ENCODE measurements at places on chromosomes 1 and 21. TPM values are rescaled to one million over a fixed set of nuclear protein-coding genes. Genes with fewer than 3 reads are reported as not detected.
A peak's percentile ranks its signal among the peaks of the same experiment; 100 is the strongest.

C1orf53 gene
- total RNA-seq, result 8.4 TPM

RSRP1 gene
- total RNA-seq, result 123 TPM

ELF3 gene
- 400 TPM for total RNA-seq

OMA1 gene
- total RNA-seq, result 42.6 TPM

S100A8 gene
- 60.9 TPM for total RNA-seq

ST6GALNAC3 gene
- total RNA-seq, result 15.8 TPM

TPTE gene
- not detected for total RNA-seq

G0S2 gene
- total RNA-seq, result 15.5 TPM

PIK3R3 gene
- 44.2 TPM for total RNA-seq

TEX35 gene
- total RNA-seq, result not detected

GNG5 gene
- 87.9 TPM for total RNA-seq

OPTC gene
- total RNA-seq, result not detected

C8A gene
- total RNA-seq, result 0.09 TPM

DMBX1 gene
- total RNA-seq, result not detected

ZNF593 gene
- total RNA-seq, result 22.4 TPM

GRCh38 chr1:176884911-176885310 lies 279.6 kb downstream of the ASTN1 start:
- no peak for DNase-seq

- no peak for DNase-seq
Measured at GRCh38 chr1:83901547-83902155, 97.3 kb downstream of the TTLL7 start.

- DNase-seq, result no peak
Measured at GRCh38 chr1:221411283-221411682, 330.6 kb downstream of the DUSP10 start.

GRCh38 chr1:223678841-223679240 lies 13.3 kb upstream of the CAPN8 start:
- DNase-seq, result no peak

DNA sequence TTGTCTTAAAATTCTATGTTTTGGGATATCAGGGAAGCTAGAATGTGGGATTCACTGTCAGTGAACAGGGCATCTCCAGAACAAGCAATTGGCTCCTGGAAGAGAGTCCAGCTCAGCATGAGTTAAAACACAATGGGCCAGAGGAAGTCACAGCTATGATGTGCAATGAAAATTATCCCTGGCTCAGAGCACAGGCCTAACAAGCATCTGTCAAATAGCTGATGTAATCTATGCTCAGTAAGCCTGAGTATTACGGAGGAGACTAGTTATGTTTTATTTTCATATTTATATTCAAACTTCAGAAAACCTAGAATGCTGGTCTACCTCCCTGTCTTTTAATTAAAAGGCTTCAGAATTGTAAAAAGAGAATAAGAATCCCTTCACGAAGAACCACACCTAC lies 41.6 kb downstream of the PARP1 start:
- DNase-seq, result no peak

- no peak for DNase-seq
Measured at GRCh38 chr1:60103186-60103585, 29.6 kb upstream of the C1orf87 start.

- no peak for DNase-seq
Measured at GRCh38 chr1:237953238-237953637, 62.5 kb upstream of the ZP4 start.

DNA sequence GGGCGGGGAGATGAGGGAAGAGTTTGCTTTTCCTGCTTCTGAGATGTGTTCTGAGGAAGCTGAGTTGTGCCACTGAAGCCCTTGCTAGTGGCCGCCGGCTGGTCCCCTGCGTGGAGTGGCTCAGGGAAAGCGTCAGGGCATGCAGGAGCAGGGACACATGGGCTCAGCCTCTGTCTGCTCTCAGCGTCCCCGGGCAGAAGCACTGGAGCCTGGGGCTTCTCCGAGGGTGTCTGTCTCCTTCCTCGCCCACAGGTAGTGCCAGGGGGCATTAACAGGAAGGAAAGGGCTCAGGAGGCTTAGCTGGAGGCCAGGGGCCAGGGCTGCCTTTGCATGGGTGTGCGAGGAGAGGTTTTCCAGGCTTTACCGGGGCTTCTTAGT lies 7.3 kb downstream of the PRDM16 start:
- DNase-seq, result no peak

- DNase-seq, result no peak
Measured at GRCh38 chr1:53732912-53733317, 6.0 kb downstream of the GLIS1 start.

DNA sequence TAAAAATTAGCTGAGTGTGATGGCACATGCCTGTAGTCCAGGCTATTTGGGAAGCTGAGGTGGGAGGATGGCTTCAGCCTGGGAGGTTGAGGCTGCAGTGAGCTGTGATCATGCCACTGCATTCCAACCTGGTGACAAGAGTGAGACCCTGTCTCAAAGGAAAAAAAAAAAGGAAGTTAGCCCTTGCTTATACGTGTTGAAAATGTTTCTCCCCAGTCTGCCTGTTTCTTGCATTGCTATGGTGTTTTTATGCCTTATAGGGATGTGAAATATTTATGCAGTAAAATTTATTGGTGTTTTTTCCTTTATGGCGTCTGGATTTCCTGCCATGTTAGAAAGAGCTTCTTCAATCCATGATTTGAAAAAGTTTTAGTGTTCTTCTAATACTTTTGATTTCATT lies 3.6 kb upstream of the RERE start:
- DNase-seq, result no peak

DNA sequence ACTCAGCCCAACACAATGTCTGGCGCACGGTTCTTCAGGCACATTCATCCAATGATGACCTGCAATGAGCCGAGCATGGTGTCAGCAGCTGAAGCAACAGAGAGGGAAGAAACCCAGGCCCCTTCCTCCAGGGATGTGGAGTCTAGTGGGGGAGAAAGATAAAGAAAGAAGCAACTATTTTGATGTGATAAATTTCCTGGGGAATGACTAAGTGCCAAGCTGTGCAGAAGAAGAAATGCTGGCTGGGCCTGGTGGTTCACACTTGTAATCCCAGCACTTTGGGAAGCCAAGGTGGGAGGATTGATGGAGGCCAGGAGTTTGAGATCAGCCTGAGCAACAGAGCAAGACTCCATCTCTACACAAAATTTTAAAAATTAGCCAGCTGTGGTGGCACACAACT lies 561.8 kb downstream of the KIF26B start:
- DNase-seq, result no peak

DNA sequence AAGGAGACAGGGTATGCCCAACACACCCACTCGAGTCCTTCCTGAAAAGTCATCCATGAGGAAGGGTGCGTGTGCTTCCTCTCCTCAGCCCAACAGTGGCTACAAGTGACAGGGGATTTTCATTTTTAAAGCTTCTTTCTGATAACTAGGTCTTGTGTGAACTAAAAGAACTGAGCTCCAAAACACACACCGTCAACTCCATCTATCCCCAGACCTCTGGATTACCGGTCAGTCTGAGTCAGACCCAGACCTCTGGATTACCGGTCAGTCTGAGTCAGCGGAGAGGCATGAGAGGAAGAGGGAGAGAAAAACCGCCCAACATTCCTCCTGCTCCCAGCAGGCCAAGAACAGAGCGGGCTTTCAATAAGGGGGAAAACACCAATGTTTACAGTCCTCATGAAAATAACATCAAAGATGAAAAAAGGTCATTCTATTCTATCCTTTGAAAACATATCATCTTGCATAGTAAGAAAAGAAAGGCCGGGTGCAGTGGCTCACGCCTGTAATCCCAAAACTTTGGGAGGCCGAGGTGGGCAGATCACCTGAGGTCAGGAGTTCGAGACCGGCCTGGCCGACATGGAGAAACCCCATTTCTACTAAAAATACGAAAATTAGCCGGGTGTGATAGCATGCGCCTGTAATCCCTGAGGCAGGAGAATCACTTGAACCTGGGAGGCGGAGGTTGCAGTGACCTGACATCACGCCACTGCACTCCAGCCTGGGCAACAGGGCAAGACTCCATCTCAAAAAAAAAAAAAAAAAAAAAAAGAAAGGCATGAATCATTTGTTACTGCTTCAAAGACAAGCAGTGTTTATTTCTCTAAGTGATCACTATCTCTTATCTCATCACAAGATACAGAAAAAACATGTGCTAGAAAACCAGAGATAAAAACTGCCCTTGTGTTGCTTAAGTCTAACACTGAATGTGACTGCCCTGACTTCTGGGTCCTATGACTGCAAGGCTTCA lies 3.4 kb downstream of the PTTG1IP start:
- no peak for DNase-seq

GRCh38 chr1:21491488-21492355 lies 17.5 kb upstream of the ALPL start:
- DNase-seq, result no peak

DNA sequence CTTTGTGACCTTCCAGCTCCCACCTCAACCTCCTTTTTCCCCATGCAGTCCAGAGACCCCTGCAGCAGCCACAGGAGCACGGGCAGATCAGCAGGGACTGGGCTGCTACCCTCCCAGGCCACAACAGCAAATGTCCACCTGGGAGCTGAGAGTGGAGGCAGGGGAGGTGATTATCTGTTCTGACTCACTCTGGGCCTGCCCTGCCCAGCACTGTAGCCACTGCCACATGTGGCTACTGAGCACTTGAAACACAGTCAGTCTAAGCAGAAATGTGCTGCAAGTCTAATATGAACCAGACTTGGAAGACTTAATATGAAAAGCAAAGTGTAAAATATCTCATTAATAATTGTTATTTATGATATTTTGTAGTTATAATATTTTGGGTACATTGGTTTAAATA lies 148.9 kb upstream of the VANGL1 start:
- no peak for DNase-seq

- DNase-seq, result no peak
Measured at GRCh38 chr21:43908167-43908566, 43.1 kb downstream of the AGPAT3 start.

DNA sequence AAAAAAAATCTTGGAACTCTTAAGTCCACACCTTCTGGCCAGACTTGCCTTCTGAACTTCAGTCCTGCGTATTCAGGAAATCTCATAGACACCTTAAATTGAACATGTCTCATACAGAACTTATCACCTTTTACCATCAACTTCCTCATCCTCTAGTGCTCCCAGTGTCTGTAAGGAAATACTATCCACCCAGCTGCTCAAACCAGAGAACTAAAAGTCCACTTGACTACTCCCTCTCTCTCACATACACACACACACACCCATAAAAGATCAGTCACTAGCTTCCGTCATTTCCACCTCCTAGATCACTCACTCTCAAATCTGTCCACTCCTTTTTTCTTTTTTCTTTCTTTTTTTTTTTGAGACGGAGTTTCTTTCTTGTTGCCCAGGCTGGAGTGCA lies 10.9 kb upstream of the CAP1 start:
- no peak for DNase-seq

- no peak for DNase-seq
Measured at GRCh38 chr1:90193116-90193515, 198.2 kb downstream of the ZNF326 start.

DNA sequence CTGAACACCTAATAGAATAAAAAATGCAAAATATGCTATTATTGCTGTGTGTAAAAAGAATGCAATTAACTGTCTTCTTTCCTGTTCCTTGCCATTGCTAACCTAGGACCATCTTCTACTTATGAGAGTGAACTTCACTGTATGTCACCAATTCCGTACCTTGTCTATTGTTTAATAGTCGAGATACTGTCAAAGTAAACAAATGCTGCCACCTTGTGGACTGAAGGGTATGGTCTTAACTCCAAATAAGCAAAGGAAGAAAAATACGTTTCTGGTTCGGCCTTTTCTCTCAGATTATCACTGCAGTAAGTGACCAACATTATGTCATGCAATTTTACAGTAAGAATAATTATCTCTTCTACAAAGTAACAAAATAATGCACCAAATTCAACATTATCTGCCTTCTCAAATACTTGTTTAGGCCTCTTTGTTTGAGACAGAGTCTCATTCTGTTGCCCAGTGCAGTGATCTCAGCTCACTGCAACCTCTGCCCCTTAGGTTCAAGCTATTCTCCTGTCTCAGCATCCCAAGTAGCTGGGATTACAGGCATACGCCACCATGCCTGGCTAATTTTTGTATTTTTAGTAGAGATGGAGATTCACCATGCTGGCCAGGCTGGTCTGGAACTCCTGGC lies 133.4 kb downstream of the COP1 start:
- DNase-seq, result no peak

DNA sequence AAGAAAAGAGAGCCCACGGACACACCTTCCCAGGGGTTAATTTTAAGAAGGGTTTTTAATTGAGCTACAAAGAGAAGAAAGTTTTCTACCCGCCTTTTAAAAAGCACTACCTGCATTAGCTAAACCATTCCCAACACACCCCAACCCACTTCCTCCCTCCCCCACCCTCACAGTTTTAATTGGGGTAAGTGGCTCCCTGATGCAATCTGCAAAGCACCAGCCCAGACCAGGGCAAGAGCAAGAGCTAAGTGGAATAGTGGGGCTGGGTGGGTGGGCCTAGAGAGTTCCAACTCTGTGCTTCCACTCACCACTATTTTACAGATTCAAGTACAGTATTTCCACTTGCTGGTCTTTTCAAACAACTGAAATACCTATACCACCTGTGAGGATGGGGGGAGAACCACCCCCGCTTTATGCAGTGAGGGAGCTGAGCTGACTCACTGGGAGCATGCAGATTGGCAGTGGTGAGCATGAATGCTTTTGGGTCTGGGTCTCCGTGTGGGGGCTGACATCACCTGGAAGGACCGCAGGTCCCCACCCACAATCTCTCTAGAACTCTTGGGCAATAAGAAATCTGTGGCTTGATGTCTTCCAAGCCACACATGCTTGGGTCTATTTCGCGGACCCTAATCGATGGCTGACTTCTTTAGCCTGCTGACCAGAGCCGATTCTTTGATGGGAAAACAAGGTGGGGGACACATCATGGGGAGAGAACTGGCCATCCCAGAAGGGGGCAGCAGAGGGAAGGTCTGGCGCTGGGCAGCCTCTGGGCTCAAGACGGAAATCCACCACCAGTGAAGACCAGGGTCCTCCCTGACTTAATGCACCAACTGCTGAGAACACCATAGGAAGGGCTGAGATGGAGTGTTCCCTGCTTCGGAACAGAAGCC lies 95.5 kb downstream of the SSBP3 start:
- DNase-seq, result peak; percentile 42

- no peak for DNase-seq
Measured at GRCh38 chr1:240998441-240999015, 358.5 kb downstream of the RGS7 start.

GRCh38 chr1:232699814-232700213 lies 69.9 kb upstream of the SIPA1L2 start:
- no peak for DNase-seq

- DNase-seq, result no peak
Measured at GRCh38 chr1:56686169-56686568, 41.1 kb downstream of the PRKAA2 start.

DNA sequence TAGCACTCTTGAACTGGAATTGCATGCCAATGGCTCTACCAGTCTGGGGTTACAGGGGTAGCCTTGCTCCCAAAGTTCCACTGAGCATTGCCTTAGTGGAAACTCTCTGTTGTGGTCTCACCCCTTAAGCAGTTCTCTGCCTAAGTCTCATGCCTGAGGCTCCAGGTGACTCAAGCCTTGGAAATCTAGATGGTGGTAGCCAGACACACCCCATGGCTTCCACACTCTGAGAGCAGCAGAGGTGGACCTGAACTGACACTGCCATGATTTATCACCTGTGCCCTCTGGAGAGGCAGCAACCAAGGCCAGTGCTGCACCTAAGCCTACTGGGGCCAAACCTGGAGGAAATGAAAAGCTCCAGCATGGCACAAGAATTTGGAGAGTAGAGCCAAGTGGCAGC lies 285.7 kb upstream of the PKN2 start:
- DNase-seq, result no peak
